ENCODE measurements at places on chromosomes 1 and 21. TPM values are rescaled to one million over a fixed set of nuclear protein-coding genes. Genes with fewer than 3 reads are reported as not detected.

The SPTA1 gene
- total RNA-seq = not detected

The LRRC53 gene
- not detected for total RNA-seq

The HAO2 gene
- total RNA-seq = not detected

The TMEM269 gene
- not detected for total RNA-seq

The RAB42 gene
- total RNA-seq = 2.0 TPM

The AGRN gene
- 22.5 TPM for total RNA-seq
